Motor neuron (in vitro differentiated cells): ENCODE measurements at places on chromosomes 7 and 10.

DNA sequence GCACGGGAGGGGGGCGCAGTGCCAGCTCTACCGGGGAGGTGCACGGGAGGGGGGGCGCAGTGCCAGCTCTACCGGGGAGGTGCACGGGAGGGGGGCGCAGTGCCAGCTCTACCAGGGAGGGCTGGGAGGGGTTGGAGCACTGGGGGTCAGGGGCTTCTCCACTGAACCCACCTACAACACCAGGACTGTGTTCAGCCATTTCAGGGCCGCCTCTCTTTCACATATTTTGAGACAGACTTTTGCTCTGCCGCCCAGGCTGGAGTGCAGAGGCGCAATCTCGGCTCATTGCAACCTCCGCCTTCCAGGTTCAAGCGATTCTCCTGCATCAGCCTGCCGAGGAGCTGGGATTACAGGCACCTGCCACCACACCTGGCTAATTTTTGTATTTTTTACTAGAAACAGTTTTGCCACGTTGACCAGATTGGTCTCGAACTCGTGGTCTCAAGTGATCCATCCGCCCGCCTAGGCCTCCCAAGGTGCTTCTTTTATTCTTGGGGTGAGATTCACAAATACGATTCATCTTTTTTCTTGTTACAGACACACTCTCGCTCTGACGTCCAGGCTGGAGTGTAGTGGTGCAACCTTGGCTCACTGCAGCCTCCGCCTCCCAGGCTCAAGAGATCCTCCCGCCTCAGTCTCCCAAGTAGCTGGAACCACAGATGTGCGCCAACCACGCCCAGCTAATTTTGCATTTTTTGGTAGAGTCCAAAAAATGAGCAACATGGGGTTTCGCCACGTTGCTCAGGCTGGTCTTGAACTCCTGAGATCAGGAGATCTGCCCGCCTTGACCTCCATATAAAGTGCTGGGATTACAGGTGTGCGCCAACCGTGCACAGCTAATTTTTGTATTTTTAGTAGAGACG is 37.0 kb downstream of the ADAP1 start:
- ATAC-seq = no peak

DNA sequence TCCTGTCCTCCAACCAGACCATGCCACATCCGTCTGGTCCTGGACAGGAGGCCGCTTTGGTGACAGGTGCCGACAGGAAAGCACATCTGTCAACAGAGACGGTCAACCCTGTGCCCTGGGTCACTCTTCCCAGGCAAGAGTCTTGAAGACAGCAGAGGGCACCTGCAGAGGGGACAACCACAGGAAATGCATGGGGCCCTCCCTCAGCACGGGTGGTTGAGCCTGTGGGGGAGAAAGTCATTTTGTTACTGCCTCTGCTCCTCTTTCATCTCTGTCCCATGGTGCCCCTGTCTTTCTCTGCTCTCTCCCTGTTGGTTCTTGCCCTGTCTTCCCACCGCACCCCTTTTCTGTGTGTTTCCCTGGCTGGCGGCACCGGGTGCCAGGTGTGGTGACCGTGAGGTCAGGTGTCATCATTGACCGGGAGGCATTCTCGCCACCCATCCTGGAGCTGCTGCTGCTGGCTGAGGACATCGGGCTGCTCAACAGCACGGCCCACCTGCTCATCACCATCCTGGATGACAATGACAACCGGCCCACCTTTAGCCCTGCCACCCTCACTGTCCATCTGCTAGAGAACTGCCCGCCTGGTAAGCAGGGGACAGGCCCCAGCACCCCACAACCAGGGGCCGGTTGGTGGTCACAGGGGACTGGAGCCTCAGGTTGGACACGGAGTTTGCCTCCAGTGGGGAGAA is 17.6 kb upstream of the VSIR start:
- no peak for ATAC-seq

- ATAC-seq = peak; percentile 60
Observed at GRCh38 chr10:76086761-76087639, 655.6 kb downstream of the LRMDA start.

DNA sequence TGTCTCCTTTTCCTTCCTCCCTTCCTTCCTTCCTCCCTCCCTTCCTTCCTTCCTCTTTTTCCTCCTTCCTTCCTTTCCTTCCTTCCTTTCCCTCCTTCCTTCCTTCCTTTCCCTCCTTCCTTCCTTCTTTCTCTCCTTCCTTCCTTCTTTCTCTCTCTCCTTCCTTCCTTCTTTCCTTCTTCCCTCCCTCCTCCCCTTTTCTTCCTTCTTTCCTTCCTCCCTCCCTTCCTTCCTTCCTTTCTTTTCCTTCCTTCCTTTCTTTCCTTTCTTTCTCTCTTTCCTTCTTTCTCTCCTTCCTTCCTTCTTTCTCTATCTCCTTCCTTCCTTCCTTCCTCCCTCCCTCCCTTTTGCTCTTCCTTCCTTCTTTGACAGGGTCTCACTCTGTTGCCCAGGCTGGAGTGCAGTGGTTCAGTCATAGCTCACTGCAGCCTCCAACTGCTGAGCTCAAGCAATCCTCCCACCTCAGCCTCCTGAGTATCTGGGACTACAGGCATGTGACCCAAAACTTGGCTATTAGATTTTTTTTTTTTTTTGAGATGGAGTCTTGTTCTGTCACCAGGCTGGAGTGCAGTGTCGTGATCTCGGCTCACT is 15.9 kb upstream of the CYTH3 start:
- ATAC-seq = no peak

- peak; percentile 71 for ATAC-seq
Observed at GRCh38 chr10:120369856-120370276, 87.2 kb upstream of the PLPP4 start.
